ENCODE measurements at places on chromosomes 5 and 9.

DNA sequence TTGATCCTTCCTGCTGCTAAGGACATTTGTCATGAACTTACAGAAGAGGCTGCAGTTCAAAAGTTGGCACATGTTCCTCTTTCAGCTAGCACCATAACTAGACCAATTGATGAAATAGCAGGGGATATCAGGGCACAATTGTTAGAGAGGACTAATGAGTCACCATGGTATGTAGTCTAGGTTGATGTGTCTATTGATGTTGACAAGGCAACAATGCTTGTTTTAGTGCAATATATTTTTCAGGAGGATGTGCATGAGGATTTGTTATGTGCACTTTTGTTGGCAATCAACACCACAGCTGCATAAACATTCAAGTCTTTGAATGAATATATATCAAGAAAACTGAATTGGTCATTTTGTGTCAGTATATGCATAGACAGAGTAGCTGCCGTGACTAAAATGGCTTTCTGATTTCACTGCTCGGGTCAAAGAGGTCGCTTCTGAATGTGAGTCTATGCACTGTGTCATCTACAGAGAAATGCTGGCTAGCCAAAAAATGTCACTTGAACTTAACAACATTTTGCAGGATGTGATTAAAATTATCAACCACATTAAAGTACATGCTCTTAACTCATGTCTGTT lies 68.0 kb downstream of the FGF10 start:
- DNase-seq = no peak

DNA sequence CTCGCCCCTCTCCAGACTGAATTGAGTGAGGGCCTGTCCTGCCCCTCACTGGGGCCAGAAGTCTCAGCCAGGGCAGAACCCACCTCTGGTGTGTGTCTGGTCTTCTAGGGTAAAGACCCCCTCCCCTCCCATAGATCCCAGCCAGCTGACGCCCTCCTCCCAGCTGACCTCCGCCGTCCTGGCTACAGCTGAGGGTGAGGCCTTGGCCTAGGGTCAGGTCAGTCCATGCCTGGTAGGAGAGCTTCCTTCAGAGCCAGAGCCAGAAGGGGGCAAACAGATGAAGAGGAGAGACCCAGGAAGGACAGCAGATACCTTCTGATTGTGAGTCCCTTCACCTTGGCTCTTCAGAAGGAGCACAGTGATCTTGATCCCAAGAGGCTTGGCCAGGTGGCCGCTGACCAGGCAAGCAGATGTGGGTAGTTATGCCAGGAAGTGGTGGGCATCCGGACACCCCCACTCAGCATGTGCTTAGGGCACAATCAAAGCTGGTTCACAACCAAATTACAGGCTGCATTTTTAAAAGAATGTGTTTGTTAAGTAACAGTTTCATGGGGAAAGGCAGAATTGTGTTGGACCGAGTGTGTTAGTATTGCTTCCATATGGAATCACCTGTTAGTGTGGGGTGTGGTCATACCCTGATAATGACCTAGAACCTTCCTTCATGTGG lies 29.9 kb downstream of the JADE2 start:
- no peak for DNase-seq

DNA sequence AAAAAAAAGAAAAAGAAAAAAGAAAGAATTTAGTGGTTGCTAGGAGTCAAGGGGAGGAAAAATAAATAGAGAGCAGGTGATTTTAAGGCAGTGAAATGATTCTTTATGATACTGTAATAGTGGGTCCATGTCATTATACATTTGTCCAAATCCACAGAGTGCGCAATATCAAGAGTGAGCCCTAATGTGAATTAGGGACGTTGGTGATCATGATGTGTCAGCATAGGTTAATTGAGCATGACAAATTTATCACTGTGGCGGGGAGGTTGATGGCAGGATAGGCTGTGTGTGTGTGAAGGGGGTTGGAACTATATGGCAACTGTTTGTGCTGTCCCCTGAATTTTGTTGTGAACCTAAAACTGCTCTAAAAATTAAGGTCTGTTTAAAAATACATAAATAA lies 357.8 kb downstream of the ICE1 start:
- no peak for DNase-seq

- no peak for DNase-seq
Observed at GRCh38 chr5:152932621-152933020, 527.5 kb upstream of the NMUR2 start.

- no peak for DNase-seq
Observed at GRCh38 chr9:131879181-131879910, 139.5 kb upstream of the RAPGEF1 start.

DNA sequence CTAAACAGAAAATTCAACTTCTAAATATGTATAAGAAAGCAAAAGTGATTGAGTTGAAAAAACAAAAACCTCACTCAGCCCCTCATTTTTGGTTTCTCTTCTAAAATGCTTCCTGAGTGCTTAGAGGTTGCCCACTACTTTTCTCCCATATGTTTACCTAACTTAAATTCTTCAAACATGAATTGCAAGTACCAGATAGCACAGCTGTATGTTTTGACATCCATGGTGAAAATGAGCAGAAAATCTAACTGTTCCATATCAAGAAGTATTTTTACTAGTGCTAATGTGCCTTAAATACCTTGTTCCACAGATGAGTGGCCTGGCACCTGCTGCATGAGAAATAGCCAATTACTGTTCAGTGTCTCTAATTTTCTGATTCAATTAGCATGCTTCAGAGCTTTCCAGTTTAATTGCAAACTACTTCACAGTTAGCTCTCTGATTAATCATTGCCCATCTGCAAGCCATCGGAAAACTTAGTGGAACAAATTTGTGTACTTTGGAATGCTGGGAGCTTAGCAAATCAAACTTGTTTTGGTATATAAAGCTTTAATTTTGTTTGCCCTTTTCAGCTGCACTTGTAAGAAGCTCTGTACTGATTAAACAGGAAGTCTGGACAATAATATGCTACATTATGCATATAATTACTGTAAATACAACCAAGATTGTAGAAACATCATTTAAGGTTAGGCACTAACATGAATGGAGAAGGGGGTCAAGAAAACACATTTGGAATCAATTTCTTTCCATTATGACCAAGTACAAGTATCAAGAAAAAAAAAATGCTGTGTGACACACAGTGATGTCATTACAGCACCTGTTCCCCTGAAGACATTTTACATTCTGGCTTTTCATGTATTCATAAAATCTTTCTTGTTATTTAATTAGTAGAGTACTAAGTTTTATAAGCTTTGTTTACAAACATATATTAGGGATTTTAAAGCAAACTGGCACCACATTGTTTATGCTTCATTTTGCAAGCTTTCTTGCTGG lies 65.6 kb downstream of the POU5F2 start:
- DNase-seq = no peak

Measured in stromal cell of bone marrow (primary cell).